Amniotic stem cell (primary cell): ENCODE measurements at places on chromosomes 11 and 22.

- DNase-seq = no peak
Observed at GRCh38 chr11:117313828-117314768, 2.0 kb downstream of the BACE1 start.

- no peak for DNase-seq
Observed at GRCh38 chr22:50432131-50432876, 42.5 kb downstream of the SBF1 start.

GRCh38 chr11:75968021-75968625, 153.1 kb downstream of the UVRAG start:
- DNase-seq = no peak

DNA sequence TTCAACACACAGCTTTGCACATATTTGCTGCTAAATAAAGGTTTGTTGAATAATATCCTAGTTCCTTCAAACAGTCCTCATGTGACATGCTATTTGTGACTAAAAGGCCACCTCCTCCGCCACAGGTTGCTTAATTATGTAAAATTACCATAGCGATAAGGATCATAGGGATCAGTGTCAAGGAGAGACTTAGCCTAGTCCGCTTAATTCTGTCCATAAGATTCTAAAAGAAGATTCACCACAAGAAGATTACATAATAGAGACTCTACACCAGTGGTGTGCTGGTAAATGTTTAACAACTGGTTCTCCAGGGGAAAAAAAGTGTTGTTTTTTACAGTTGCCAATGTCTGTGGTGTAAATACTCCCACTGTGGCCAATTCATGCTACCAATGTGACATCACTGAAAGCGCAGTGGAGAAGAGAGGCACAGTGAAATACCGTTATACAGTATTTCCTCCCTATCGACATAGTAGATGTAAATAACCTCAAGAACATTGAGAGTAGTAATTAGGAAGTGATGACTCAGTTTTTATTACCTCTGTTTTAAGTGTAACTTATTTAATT, 4.2 kb upstream of the CHRDL2 start:
- no peak for DNase-seq

DNA sequence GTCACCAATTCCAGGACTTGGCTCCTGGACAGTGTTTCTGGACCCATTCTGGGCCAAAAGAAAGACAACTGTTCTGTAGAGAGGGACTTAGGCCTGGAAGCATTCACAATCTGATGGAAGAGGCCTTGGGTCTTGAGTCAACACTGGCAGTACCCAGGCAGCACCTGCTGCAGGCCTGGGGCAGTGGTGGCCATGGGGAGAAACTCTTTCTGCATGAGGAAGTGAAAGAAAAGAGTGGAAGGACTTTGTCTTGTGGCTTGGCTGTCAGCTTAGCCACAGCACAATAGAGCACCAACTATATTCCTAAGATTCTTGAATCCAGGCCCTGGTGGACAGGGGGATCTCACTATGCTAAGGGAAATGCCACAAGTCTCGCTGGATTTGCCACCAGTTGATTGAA, 70.6 kb downstream of the CTSC start:
- DNase-seq = no peak

- peak; percentile 18 for DNase-seq
Observed at GRCh38 chr11:69089258-69089657, 40.5 kb downstream of the TPCN2 start.

DNA sequence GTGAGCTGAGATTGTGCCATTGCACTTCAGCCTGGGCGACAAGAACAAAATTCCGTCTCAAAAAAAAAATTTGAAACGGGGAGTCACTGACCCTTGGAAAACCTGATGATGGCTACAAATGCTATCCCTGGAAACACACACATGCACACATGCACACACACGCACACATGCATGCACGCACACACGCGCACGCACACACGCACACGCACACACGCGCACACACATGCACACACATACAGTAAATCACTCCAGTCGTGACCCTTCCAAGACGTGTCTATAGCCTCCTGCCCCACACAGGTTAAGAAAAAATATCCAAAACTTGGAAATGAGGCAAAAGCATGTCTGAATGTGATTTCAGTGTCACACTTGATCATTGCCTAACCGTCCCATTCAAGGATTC, 6.7 kb upstream of the CPT1A start:
- no peak for DNase-seq

DNA sequence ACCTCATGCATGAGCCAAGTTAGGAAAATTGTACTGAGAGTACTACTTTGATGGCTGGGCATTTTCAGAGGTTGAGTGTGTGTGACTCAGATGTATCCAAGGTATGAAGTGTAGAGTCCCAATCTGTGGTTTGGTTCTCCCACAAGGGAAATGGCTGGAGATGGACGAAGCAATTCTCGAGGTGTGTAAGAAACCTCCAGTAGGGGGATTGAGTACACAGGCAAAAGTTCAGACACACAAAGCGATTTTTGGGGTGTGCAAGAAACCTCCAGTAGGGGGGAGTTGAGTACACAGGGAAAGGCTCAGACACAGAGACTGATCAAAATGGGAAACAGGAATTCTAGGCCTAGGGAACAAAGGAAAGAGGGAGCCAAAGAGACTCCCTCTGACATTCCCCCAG, 1536.3 kb downstream of the FAM181B start:
- no peak for DNase-seq
